ENCODE measurements at places on chromosomes 1 and 21. TPM values are rescaled to one million over a fixed set of nuclear protein-coding genes. Genes with fewer than 3 reads are reported as not detected.

The TEX38 gene
- not detected for total RNA-seq

The CCDC18 gene
- 19.5 TPM for total RNA-seq

The GBP1 gene
- total RNA-seq, result 4.8 TPM

- H3K4me1 ChIP-seq, result no peaks in the 10 kb centered on the region
- H3K27ac ChIP-seq, result no peak overlapping the region
- no peaks in the 10 kb centered on the region for H3K36me3 ChIP-seq
- DNase-seq, result no peak
- H3K4me3 ChIP-seq, result no peak overlapping the region
Measured at GRCh38 chr1:165174491-165174890, 182.0 kb downstream of the LMX1A start.

- H3K4me3 ChIP-seq, result no peak overlapping the region
- H3K27ac ChIP-seq, result no peak overlapping the region
Measured at GRCh38 chr1:25083481-25084345, 148.6 kb downstream of the SYF2 start.

- no peaks in the 10 kb centered on the region for H3K4me1 ChIP-seq
- no peak overlapping the region for H3K4me3 ChIP-seq
- no peak overlapping the region for H3K27ac ChIP-seq
- no peak for DNase-seq
- H3K27me3 ChIP-seq, result no peaks in the 10 kb centered on the region
- no peaks in the 10 kb centered on the region for H3K36me3 ChIP-seq
Measured at GRCh38 chr1:115135681-115136080, 46.4 kb upstream of the TSPAN2 start.

The ZNF436 gene
- total RNA-seq, result 3.1 TPM

The SLC25A34 gene
- 0.69 TPM for total RNA-seq

DNA sequence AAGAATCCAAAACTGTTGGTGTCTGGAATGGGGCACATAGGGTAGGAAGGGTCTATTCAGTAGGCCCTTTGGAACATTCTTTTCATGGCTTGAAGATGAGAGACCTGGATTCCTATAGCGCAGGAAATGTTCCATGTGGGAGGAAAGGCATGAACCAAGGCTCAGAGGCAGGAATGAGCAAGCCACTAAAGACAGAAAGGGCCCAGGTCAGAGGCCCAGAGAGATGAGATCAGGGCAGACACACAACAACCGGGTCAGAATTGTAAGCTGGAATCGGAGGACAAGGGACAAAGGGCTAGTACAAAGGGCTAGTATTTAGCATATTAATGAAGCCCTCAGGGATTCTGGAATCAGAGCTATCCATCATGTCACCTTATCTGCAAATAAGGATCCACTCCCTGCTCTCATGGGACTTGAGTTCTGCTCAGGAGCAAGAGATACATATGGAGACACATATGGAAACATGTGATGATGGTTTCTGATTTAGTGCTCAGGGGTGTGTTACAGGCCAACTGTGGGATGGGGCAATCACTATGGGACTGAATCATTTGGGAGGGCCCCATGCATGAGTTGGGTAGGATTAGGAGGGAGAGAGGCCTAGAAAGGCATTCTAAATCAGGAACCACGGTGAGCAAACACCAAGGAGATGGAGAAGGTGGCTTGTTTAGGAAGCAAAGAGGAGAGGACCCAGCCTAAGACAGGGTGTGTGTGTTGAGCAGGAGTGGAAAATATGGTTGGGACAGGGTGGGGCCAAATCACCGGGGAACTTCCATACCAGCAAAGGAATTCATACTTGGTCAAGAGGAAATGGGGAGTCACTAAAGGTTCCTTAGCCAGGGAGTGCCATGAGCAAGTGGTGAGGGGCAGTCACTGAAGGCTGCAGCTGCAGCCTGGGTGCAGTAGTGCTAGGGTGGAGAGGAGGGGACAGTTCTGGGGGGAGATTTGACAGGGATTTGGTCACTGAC, 8.6 kb downstream of the NECTIN4 start:
- H3K36me3 ChIP-seq, result no peaks in the 10 kb centered on the region
- no peak for DNase-seq
- no peak overlapping the region for H3K4me3 ChIP-seq
- no peaks in the 10 kb centered on the region for H3K4me1 ChIP-seq
- no peak overlapping the region for H3K27ac ChIP-seq
- H3K27me3 ChIP-seq, result no peaks in the 10 kb centered on the region

GRCh38 chr1:1357871-1358432, 403 bp downstream of the MXRA8 start:
- peaks cover 5% of the 10 kb centered on the region for H3K4me1 ChIP-seq
- H3K27me3 ChIP-seq, result no peaks in the 10 kb centered on the region
- H3K4me3 ChIP-seq, result no peak overlapping the region
- H3K36me3 ChIP-seq, result no peaks in the 10 kb centered on the region
- no peak overlapping the region for H3K27ac ChIP-seq
- no peak for DNase-seq

GRCh38 chr1:64686828-64687724, 57.8 kb upstream of the RAVER2 start:
- no peaks in the 10 kb centered on the region for H3K4me1 ChIP-seq
- no peak for DNase-seq
- no peak overlapping the region for H3K27ac ChIP-seq

The CCDC30 gene
- total RNA-seq, result 1.8 TPM

The UBIAD1 gene
- total RNA-seq, result 20.6 TPM

The COL6A1 gene
- total RNA-seq, result 1.3 TPM

DNA sequence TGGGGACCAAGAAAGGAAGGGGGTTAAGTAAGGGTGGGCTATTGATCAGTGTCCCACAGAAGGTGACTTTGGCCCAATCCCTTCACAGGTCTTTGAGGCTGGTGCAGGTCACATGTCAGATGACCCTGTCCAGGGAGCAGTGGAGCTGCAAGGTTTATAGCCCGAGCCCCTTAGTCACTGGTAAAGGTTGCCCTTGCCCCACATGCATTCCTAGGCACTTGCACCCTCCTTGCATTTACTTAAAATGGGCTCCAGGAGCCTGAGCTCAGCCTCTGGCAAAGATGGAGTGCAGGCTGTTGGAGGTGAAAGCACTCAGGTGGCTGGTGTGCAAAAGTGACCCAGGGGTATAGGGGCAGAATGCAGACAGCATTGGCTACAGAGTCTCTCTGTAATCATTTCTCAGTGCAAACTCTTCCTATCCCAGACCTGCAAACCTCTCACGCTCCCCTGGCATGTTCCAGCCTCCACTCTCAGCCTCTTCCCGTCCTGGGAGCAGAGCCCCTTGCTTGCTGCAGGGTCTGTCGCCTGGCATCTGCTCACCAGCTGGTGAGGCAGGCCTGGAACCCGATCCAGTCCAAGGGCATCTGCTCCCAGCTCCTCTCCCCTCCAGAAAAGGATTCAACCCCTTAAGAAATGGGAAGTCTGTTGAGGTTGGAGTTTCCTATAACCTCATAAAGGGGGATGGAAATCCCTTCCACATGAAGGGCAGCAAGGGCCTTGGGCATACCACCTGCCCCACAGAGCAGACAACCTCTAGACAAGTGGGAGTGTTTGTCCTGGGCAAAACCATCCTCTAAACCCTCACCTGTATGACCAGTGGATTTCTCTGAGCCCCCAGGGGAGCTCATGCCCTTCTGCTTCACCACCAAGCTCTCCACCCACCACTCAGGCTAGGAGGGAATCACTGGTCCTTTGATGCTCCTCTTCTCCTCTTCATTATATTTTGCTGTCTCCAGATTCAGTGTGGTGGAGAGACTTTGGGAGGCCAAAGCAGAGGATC, 23.1 kb upstream of the PTPRF start:
- H3K4me3 ChIP-seq, result no peak overlapping the region
- no peaks in the 10 kb centered on the region for H3K27me3 ChIP-seq
- no peak for DNase-seq
- no peaks in the 10 kb centered on the region for H3K36me3 ChIP-seq
- H3K4me1 ChIP-seq, result peaks cover 9% of the 10 kb centered on the region

The SMCP gene
- not detected for total RNA-seq

DNA sequence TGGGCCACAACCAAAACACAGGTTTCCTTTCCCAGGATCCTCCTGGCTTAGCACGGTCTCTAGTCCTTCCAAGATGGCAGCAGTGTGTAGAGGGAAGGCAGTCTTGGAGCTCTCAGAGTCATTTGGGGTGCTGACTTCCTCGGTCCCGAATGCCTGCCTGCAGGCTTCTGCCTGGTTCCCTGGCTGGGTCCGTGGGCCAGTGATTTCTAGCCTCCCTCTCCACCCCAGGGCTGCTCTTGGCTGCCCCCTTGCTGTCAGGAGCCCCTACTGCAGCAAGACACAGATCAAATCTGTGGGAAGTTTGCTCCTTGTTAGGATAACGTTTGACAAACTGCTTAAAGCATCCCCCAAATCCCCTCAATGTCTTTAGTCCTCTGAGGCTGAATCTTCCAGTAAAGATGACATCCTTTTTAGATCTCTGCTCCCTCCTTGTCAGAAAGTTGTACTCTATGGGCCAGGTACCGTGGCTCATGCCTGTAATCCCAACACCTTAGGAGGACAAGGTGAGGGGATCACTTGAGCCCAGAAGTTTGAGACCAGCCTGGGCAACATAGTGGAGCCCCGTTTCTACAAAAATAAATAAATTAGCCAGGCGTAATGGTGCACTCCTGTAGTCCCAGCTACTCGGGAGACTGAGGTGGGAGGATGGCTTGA, 272.5 kb downstream of the RRAGC start:
- H3K36me3 ChIP-seq, result no peaks in the 10 kb centered on the region
- no peak overlapping the region for H3K27ac ChIP-seq
- no peaks in the 10 kb centered on the region for H3K27me3 ChIP-seq
- peaks cover 3% of the 10 kb centered on the region for H3K4me1 ChIP-seq

DNA sequence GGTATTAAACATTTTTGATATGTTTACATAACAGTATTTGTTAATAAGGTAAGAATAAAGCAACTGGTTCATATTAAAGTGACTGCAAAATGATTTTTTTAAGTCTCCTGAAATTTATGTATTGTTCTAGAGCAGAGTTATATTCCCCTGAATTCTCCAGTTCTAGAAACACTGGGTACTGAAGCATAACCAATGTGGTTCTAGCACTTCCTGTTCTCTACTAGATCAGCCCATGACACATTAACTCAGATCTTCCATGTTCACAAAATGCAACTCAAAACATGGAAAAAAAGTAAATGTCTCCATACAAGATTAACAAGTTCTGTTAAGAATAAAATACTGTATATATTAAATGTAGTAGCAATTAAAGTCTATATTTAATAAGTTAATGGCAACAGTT, 3.9 kb downstream of the NEGR1 start:
- no peaks in the 10 kb centered on the region for H3K36me3 ChIP-seq
- H3K27me3 ChIP-seq, result peaks cover 4% of the 10 kb centered on the region
- no peak overlapping the region for H3K27ac ChIP-seq
- H3K4me1 ChIP-seq, result no peaks in the 10 kb centered on the region

The REN gene
- total RNA-seq, result not detected

GRCh38 chr1:22976461-22977243, 4.0 kb upstream of the LACTBL1 start:
- no peak overlapping the region for H3K4me3 ChIP-seq
- H3K36me3 ChIP-seq, result no peaks in the 10 kb centered on the region
- peaks cover under 1% of the 10 kb centered on the region for H3K27me3 ChIP-seq

- H3K4me3 ChIP-seq, result no peak overlapping the region
- no peaks in the 10 kb centered on the region for H3K4me1 ChIP-seq
- DNase-seq, result no peak
- no peaks in the 10 kb centered on the region for H3K36me3 ChIP-seq
- H3K27me3 ChIP-seq, result no peaks in the 10 kb centered on the region
Measured at GRCh38 chr21:33998402-33998801, 75.0 kb upstream of the MRPS6 start.

The TSHB gene
- total RNA-seq, result not detected

The TNFRSF14 gene
- total RNA-seq, result 76.2 TPM

The PDC gene
- total RNA-seq, result not detected

- H3K4me1 ChIP-seq, result peaks cover 26% of the 10 kb centered on the region
- no peak for DNase-seq
- no peaks in the 10 kb centered on the region for H3K36me3 ChIP-seq
- no peak overlapping the region for H3K27ac ChIP-seq
- H3K27me3 ChIP-seq, result no peaks in the 10 kb centered on the region
Measured at GRCh38 chr1:9907441-9907840, 2.6 kb downstream of the CTNNBIP1 start.
